Psoas muscle (tissue), 8 donors: ENCODE measurements at places on chromosomes 12 and 14. TPM values are rescaled to one million over a fixed set of nuclear protein-coding genes. Genes with fewer than 3 reads are reported as not detected.

DNA sequence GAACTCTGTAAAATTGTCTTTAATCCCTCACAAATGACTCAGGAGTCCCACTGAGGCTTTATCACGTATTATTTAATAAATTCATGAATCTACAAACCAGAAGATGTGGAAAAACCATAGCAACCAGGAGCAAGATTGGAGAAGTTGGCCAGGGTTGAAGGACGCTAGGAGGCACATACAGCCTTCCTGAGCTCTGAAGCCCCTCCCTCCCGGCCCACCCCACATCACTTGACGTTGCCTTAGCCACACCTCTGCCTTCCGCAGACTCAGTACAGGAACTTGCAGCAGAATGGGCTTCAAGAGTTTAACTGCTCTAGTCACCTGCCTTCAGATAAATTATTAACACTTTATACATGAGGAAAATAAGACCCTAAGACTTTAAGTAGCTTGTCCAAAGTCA is 33.9 kb downstream of the SLC35F4 start:
- DNase-seq: no peak
- no peaks in the 10 kb centered on the region for H3K4me1 ChIP-seq
- H3K27me3 ChIP-seq: no peaks in the 10 kb centered on the region
- no peak overlapping the region for H3K27ac ChIP-seq

DNA sequence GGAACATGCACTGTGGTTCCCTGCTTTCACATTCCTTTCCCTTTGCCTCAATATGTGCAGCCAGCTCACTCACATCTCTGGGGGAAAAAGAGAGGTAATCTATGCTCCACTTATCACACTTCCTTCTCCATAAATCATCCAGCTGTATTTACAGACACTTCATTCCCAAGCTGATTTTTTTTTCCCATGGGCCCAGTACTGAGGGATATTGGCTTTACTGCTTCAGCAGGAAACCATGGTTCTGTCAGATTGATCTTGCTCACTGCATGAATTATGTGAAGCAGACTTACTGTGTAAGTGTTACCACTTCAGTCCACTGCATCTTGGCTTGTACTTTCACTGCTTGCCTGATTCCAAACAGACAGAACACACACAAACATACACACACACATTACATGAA is 555.6 kb downstream of the CCER1 start:
- H3K36me3 ChIP-seq: no peaks in the 10 kb centered on the region
- H3K27ac ChIP-seq: no peak overlapping the region
- no peaks in the 10 kb centered on the region for H3K27me3 ChIP-seq
- H3K4me3 ChIP-seq: no peak overlapping the region
- no peaks in the 10 kb centered on the region for H3K4me1 ChIP-seq

DNA sequence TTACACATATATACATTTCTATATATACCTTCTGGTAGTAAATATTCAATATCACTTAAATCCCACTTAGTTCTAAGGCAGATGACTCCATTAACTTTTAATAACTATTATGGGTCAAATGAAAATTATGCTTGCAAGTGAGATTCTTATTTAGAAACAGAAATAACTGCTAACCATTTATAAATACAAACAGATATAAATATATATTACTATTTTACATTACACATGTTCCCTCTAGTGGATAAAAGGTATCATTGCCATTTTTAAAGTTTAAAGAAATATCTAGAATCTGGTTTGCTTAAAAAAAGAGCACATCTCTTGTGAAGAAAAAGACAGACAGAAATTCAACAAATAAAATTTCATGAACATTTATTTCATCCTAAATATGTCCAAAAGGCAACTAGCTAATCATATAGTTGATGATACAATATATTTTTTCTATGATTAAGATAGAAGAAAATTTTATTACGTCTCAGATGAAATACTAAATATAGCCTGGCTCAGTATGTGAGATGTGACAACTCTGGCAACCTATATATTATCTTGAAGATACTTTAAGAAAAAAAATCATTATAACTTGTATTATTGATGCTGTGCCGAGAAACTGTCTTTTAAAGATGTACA is 11.7 kb upstream of the RAD51AP1 start:
- H3K4me3 ChIP-seq: no peak overlapping the region
- H3K27me3 ChIP-seq: no peaks in the 10 kb centered on the region

GRCh38 chr12:104602896-104603295 is 146.1 kb downstream of the CHST11 start:
- no peak for DNase-seq
- H3K27ac ChIP-seq: no peak overlapping the region
- H3K36me3 ChIP-seq: no peaks in the 10 kb centered on the region
- peaks cover 6% of the 10 kb centered on the region for H3K4me1 ChIP-seq

Gene CSAD
- total RNA-seq: 6.6 TPM
